NCI-H1930 (cell line): ENCODE measurements at places on chromosomes 1 and 21.

- no peak for DNase-seq
These were observed 180.7 kb upstream of the ZNHIT6 start for GRCh38 chr1:85888921-85889320.

GRCh38 chr1:245666412-245666811, 511.6 kb downstream of the KIF26B start:
- DNase-seq: no peak

DNA sequence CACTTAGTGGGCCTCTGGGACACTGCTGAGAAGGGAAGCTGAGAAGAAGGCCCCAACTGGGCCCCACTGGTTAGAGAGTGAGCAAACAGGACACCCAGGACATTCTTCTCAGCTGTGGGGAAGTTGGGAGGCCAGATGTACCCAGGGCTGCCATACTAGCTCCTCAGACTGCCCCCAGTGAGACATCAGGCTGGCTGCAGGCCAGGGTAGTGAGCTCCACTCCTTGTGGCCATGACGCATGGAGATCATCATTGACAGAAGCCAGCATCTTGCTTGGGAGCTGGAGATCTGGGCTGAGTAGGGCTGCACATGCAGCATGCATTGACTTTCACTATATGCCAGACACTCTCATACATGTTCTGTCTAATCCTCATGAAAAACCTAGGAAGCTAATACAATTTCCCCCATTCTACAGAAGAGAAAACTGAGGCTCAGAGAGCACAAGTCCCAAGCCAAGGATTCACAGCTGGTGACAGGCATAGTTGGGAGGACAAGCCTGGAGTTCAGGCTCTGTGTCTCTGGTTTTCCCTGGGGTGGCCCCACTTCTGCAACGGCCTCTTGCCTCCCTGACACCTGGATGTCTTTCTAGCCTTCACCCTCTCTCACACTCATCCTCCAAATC, 24.1 kb upstream of the MYCL start:
- no peak for DNase-seq

DNA sequence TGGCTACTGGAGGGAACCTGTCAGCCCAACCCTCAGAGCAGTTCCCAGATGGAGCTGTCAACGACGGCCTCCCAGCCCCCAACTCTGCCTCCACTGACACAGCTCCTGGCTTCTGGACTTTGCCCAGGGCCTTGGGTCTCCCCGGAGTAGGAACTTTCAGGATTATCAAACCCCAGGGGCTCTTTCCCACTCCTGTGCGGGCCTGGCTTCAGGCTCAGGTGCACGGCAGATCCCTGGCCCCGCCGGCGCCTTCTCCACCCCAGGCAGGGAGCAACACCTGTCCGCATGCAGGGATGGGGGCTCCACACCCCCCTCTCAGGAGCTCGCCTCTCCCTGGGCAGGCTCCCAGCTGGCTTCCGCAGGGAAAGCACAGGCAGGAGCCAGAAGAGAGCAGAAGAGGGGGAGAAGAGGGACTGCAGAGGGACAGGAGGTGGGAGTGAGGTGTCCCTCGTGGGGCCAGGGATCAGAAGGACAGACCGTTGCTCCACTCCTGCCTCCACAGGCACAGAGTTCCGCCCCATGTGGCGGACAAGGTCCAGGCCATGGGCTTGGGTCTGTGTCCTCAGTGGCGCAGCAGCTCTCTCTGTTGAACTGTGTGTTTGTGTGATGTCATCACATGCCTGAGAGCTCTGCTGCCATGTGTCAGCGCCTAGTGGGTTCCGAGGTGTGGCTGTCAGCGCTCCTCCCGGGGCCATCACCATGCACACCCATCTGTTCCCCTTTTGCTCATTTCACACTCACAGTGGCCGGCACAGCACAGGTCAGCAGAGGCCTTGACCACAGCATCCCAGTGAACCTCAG, 107.7 kb downstream of the PDE9A start:
- DNase-seq: no peak

- peak; percentile 40 for DNase-seq
These were observed 65.3 kb downstream of the ZNF697 start for GRCh38 chr1:119582801-119583200.

DNA sequence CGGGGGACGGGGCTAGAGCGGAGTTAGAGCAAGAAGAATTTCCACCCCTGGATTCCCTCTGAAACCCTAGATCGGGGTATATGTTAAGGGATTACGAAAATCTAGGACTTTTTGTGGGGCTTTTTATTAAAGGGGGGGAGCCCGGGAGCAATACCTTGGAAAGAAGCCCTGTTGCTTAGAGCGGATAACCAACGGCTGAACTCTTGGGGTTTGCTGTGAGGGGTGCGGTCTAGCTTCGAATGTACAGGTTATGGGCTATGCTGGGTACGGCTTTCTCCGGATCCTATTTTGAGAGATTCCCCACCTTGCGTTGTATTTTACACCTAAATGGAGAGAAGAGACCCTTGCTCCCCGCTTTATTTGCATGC, 626 bp downstream of the DYRK3 start:
- DNase-seq: no peak

GRCh38 chr1:73784026-73784425, 413.9 kb downstream of the LRRIQ3 start:
- DNase-seq: no peak

DNA sequence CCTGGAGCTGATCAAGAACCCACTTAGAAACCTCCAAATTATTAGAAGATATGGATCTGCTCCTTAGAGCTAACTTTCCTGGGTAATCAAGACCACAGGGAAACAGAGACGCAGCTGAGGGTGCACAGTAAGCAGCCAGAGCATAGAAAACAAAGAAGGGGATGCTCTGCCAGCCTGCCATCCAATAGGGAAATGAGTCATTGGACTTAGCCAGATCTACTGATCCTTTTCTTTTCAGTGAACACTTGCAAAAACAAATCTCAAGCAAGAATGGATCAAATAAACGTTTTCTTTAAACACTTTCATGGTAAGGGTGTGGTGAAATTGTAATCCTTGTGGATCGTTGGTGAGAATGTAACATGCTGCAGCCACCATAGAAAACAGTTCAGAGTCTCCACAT, 474.0 kb downstream of the LTN1 start:
- DNase-seq: no peak

- no peak for DNase-seq
These were observed 799.3 kb upstream of the CXADR start for GRCh38 chr21:16713331-16714117.

- DNase-seq: no peak
These were observed 639.7 kb downstream of the LMO4 start for GRCh38 chr1:87968197-87968955.
